ENCODE measurements at places on chromosomes 3 and 15. TPM values are rescaled to one million over a fixed set of nuclear protein-coding genes. Genes with fewer than 3 reads are reported as not detected.

The FBXL2 gene
- total RNA-seq, result 12.3 TPM

- no peak for DNase-seq
These were observed 56.2 kb downstream of the EIF3J start for GRCh38 chr15:44593042-44593736.

GRCh38 chr3:156674046-156674910 is at the start of gene TIPARP:
TSS of gene TIPARP (plus strand) at chr3:156674590. CDS start at chr3:156677698, 3,108 bp downstream.
- DNase-seq, result peak; percentile 93

DNA sequence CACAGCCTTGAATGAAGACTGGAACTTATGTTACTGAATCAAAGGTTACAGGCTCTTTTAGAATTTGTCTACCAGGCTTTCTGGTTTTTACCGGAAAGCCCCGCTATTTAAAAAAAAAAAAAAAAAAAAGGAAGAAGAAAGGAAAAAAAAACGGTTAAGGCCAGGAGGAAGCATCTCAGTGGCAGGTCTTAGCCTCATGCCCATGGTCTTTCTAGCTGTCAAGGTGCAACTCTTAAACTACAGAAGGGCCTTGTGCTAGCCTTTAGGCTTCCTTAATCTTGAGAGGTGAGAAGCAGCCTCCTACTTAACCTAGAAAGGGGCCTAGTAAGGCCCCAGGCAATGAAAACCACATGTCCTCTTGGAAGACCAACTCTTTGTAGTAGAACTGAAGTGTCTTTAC is 77.5 kb downstream of the TBC1D5 start:
- no peak for DNase-seq

GRCh38 chr15:39488516-39488915 is 92.4 kb upstream of the THBS1 start:
- DNase-seq, result no peak

All from Panc1 (cell line).